GM04504 (cell line): ENCODE measurements at places on chromosomes 3 and 15.

- DNase-seq, result no peak
These were observed 67.0 kb downstream of the MGLL start for GRCh38 chr3:127755305-127755681.

- no peak for DNase-seq
These were observed 30.2 kb downstream of the CACNA1D start for GRCh38 chr3:53524566-53524965.

GRCh38 chr15:25759421-25759820, 103.7 kb downstream of the ATP10A start:
- no peak for DNase-seq

DNA sequence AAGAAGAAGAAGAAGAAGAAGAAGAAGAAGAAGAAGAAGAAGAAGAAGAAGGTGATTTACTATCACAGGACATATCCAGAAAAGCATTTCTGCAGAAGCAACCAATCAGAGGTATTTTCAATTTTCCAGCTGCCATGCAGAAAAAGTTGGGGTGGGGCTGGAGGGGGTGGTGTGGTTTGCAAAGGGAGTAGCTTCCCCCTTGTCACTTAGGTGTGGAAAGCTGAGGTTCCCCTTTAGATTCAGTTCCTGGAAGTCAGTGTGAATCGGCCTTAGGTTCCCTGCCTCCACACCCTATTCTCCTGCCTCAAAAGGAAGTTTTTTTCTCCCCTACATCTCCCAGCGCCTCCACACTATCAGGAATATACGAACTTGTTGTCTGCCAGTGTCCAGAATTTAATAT, 276.7 kb upstream of the ARRDC4 start:
- no peak for DNase-seq

DNA sequence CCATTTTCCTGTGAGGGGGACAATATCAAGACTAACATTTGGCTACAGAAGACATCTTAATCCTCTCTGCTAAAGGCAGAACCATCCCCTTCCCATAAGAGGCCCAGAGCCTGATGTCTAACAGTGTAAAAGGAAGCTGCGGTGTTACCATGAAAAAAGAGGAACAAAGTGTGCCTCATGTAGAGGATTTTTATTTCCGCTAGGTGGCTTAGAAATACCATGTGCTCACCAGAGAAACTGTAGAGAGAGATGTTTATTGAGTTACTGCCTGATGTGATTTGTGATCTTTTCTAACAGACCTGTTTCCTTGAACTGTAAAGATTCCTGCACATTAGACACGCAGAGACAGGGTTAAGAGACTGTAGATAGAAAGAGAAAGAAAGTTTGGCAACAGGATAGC, 22.0 kb downstream of the OR5H15 start:
- no peak for DNase-seq

- no peak for DNase-seq
These were observed 306.5 kb downstream of the IL20RB start for GRCh38 chr3:137264071-137264820.

GRCh38 chr3:106423321-106424225, 554.8 kb upstream of the CBLB start:
- no peak for DNase-seq

- DNase-seq, result no peak
These were observed 173.6 kb downstream of the UBE2E2 start for GRCh38 chr3:23376516-23377248.

DNA sequence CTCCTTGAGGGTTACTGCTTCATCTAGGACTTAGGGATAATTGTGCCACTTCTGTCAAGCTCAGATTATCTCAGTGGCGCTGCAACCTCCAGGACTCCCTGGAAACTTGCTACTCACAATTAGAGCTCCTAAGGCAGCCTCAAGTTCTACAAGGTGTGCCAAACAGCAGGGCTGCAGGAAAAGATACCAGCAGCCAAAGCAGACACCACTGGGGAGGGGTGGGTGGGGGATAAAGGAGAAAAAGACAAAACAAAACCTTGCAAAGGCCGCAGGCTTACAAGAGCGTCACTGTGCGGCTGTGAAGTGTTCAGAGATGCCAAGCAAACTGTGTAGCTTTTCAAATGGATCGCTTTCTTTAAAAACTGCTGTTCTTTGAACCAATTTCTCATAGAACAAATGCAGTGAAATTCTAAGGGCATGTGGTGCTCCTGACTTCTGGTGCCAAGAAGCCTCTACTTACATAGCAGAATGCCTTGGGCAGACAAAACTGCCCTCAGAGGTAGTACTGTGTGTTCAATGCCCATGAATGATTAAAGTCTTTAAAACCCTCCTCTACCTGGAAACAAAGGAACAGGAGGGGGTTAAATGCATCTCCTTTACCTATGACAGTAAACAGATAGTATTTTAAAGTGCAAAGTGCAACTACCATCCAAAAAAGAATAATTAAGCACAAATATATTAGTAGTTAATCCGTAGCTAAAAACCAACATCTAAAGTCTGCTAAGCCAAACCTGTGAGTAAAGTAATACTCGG, 353.4 kb downstream of the FOXP1 start:
- DNase-seq, result no peak

DNA sequence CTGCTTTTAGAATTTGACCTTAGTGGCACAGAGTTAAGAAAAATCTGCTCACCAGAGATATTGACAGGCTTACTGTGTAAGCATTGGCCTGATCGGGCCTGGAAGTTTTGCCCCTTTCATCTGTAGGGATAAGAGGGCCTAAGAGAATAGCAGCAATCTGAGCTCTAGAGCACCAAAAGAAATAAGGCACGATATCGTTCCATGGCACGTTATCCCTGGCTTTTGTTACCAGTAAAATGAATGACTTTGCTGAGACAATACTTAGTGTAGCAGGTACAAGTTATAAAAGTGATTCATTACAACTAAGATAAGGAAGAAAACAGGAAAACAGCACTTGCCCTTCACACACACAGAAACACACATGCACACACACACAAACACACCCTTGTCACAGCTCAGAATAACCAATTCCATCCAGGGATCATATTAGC, 5.0 kb downstream of the THBS1 start:
- DNase-seq, result peak; percentile 47

GRCh38 chr3:137075020-137075419, 117.2 kb downstream of the IL20RB start:
- DNase-seq, result no peak

DNA sequence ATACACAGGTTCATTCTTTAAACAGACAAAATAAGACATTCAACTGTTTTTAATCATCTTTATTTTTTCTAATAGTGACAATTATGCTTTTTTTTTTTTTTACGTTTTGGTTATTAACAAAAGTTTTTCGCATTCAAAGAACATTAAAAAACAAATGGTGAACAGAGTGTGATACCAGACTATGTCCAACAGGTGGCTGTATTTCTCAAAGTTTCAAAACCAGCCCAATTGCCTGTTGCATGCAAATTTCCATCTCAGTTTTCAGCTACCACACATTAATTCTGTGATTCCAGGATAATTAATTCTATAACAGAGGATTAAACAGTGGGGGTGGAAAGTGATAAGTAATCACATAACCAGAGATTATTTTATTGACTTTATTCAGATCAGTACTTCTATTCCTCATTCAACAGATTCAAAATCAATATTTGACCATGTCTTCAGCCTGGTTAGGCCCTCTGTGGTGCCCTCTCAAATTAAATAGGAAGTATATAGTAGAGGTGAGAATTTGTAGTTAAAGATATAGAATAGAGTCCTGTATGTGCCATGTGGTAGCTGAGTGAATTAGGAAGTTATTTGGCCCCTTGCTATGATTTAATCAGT, 122.2 kb upstream of the DCBLD2 start:
- DNase-seq, result peak; percentile 25

DNA sequence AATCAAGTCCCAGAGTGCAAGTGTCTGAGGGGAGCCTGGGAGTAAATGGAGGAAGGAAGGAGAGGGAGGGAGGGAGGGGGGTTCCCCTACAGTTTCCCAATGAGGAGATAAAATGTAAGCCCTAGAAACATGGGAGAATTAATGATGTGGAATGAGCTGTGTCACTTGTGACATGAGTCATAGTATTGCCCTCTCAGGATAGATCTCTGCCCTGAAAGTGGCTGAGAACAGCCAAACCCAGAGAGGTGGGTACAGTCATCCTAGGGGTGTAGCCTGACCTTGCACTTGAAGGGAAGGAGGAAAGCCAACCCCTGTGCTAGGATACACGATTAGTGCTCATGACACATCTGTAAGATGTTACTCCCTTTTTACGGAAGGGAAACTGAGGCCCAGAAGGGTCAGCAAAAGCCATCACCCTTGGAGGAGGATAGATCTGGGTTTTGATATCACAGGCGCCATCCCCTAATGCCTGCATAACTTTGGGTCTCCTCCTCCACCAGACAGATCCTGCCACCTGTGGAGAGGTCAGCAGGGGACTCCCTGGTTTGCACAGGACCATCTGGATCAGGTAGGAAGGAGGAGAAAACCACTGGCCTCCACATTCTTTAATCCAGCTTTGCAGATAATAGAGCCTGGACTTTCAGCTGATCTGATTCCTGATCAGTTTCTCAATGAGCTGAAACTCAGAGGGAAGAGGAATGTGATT, 23.1 kb upstream of the USP3 start:
- DNase-seq, result no peak

DNA sequence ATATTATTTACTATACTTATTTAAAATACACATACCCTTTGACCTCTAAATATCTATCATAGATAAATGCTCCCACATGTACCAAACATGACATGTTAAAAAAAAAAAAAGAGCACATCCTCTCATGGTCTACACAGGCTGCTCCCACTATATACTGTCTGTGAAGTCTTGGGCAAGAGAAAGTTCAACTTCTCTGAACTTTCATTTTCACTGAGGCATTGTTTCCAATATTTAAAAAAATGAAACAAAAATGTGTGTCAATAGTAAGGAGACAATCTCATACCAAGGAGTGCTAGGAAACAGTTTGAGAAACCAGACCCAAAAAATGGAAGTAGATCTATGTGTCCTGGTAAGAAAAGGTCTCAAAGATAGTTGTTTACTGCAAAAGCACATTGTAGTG, 29.3 kb downstream of the SLC4A7 start:
- no peak for DNase-seq

- peak; percentile 99 for DNase-seq
These were observed at the start of gene BRPF1 for GRCh38 chr3:9731206-9732079. Gene BRPF1, plus strand, starts transcription at chr3:9731735. Its CDS starts 2,406 bp downstream, at chr3:9734141.

GRCh38 chr15:45640616-45641015, 5.8 kb downstream of the SQOR start:
- DNase-seq, result peak; percentile 86

DNA sequence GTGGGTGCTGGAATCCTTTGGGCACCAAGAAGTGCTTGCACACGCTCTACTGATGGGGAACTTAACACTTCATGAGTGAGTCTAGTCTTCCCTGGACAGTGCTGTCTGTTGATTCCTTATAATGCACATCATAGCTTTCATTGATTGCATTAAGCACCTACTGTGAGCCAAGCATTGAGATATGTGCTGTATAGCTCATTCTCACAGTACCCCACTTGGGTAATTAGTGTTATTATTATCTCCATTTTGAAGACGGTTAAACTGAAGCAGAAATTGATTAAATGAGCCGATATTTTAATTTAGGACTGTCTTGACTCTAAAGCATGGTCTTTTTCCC, 504 bp upstream of the PDHB start:
- no peak for DNase-seq

GRCh38 chr3:15023719-15024118, 41.4 kb downstream of the MRPS25 start:
- DNase-seq, result no peak

GRCh38 chr3:175851541-175851940, 992.4 kb downstream of the NAALADL2 start:
- DNase-seq, result no peak
